Naive thymus-derived CD4-positive, alpha-beta T cell (primary cell): ENCODE measurements at places on chromosomes 1 and 21. TPM values are rescaled to one million over a fixed set of nuclear protein-coding genes. Genes with fewer than 3 reads are reported as not detected.

Gene UBE2U
- not detected for polyA plus RNA-seq

Gene UBL4B
- polyA plus RNA-seq = not detected

Gene CHRM3
- polyA plus RNA-seq = 0.95 TPM

Gene FAM177B
- polyA plus RNA-seq = not detected

Gene PPFIA4
- polyA plus RNA-seq = not detected

Gene TLR5
- polyA plus RNA-seq = 3.9 TPM

Gene SH2D2A
- 15.7 TPM for polyA plus RNA-seq

Gene FCN3
- polyA plus RNA-seq = not detected

Gene ZNF697
- not detected for polyA plus RNA-seq

Gene GAS5
- polyA plus RNA-seq = 676 TPM

Gene C4BPA
- polyA plus RNA-seq = not detected

Gene SYDE2
- polyA plus RNA-seq = 5.7 TPM

Gene UBXN11
- 13.6 TPM for polyA plus RNA-seq

Gene INKA2
- not detected for polyA plus RNA-seq

Gene NTNG1
- polyA plus RNA-seq = not detected

Gene HAO2
- polyA plus RNA-seq = not detected

Gene APOBEC4
- polyA plus RNA-seq = 0.19 TPM

DNA sequence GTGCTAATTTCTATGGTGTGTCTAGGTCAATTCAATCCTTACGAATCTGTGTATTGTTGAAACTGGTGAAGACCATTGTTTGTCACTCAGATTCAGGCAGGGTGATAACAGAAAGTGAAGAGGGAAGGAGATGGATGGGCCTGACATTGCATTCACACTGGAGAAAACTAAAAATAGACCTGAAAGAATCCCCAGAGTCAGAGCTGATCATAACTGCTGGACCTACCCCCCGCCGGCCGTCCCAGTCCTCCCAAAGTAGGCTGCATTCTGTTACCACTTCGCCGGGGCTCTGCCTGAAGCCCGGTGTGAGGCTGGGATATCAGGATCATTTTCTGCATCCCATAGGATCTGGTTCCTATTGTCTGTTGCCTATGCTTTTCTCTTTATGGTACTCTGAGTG lies 121.1 kb downstream of the NUF2 start:
- no peaks in the 10 kb centered on the region for H3K36me3 ChIP-seq
- H3K27ac ChIP-seq = no peak overlapping the region
- DNase-seq = no peak
- H3K4me3 ChIP-seq = no peak overlapping the region
- no peaks in the 10 kb centered on the region for H3K4me1 ChIP-seq

DNA sequence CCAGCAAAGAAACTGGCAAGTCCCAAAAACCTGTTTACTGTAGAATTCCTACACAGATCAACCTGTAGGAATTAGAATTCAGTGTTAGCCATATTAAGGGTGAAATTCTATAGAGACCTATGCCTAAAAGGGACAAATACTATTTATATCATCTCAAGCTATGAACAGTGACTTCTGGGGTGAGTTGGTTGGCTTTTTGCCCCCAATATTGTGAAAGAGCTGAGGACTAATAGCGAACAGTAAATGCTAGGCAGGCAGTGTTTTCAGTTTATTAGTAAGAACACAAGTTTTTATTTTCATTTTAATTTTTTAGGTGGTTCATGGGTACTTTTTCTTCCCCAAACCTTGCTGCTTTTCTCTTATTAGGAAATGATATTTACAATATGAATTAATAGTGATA lies 15.3 kb downstream of the SLC16A4 start:
- no peaks in the 10 kb centered on the region for H3K4me1 ChIP-seq
- no peaks in the 10 kb centered on the region for H3K27me3 ChIP-seq
- no peaks in the 10 kb centered on the region for H3K36me3 ChIP-seq
- H3K27ac ChIP-seq = no peak overlapping the region
- H3K4me3 ChIP-seq = no peak overlapping the region
- DNase-seq = no peak

GRCh38 chr1:75587692-75588091 lies 23.2 kb downstream of the SLC44A5 start:
- H3K27ac ChIP-seq = no peak overlapping the region
- no peaks in the 10 kb centered on the region for H3K36me3 ChIP-seq
- no peaks in the 10 kb centered on the region for H3K4me1 ChIP-seq
- H3K4me3 ChIP-seq = no peak overlapping the region
- DNase-seq = no peak

DNA sequence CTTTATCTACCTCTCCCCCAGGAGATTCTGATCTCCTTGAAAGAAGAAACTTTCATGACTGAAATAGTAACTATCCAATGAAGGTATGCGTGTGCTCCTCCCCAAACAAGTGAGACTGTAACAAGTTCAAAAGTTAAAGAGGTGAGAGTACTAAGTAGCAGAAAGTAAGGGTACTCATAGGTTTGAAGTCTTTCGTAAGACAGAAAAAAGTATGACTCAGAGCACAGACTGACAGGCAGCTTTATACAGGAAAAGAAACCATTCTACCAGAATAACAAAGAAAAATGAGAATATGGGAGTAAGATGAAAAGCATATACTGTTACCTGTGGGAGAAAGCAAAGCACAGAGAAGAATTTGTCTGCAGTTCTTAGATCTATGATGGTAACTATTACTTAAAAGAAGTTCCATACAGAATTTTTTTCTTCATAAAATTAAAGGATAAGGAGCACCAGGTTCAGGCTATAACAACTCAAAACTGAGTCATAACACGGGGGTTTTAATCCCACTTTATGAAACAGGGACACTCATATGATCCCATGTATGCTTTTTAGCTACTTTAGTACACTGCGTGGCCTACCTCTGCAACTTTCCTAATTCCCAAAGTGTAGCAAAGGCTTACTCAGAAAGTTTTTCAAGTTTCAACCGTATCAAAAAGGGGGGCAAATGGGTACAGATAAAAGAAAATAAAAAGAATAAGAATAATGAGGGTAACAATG lies 52.0 kb downstream of the FOXJ3 start:
- no peaks in the 10 kb centered on the region for H3K36me3 ChIP-seq
- no peaks in the 10 kb centered on the region for H3K4me1 ChIP-seq
- DNase-seq = no peak
- no peak overlapping the region for H3K4me3 ChIP-seq
- no peaks in the 10 kb centered on the region for H3K27me3 ChIP-seq

DNA sequence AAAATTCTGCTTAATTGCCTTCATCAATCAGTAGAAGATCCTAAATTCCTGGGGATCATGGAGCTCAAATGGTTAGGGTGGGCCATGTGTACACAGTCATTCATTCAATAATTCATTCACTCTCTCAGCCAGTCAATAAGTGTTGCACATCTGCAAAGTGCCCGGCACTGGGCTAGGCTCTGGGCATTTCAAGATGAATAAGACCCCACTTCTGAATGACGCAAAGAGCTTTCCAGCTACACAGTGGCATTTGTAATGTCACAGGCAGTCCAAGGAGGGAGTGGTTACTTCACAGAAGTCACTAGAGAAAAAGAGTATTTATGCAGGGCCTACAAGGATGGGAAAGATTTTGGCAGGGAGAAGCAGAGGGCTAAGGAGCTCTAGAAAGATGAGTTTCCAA lies 93.2 kb downstream of the KCNJ15 start:
- H3K4me3 ChIP-seq = no peak overlapping the region
- H3K36me3 ChIP-seq = no peaks in the 10 kb centered on the region
- H3K27ac ChIP-seq = no peak overlapping the region
- H3K27me3 ChIP-seq = no peaks in the 10 kb centered on the region
- DNase-seq = no peak

GRCh38 chr1:201696217-201696761 lies 132.7 kb upstream of the IPO9 start:
- DNase-seq = no peak
- H3K27ac ChIP-seq = no peak overlapping the region
- H3K36me3 ChIP-seq = no peaks in the 10 kb centered on the region
- H3K4me3 ChIP-seq = no peak overlapping the region

GRCh38 chr1:52127181-52128180 lies 14.4 kb upstream of the ZFYVE9 start:
- H3K27ac ChIP-seq = no peak overlapping the region
- DNase-seq = no peak
- H3K4me1 ChIP-seq = no peaks in the 10 kb centered on the region
- no peaks in the 10 kb centered on the region for H3K36me3 ChIP-seq

- H3K36me3 ChIP-seq = no peaks in the 10 kb centered on the region
- peak; percentile 79 for DNase-seq
- no peaks in the 10 kb centered on the region for H3K4me1 ChIP-seq
- peak overlapping the region; percentile 56 for H3K27ac ChIP-seq
- H3K4me3 ChIP-seq = peak overlapping the region; percentile 83
Observed at GRCh38 chr1:16498573-16499413, 15.3 kb downstream of the RNU1-1 start.

- no peak overlapping the region for H3K4me3 ChIP-seq
- H3K36me3 ChIP-seq = no peaks in the 10 kb centered on the region
- no peaks in the 10 kb centered on the region for H3K27me3 ChIP-seq
- no peaks in the 10 kb centered on the region for H3K4me1 ChIP-seq
- no peak for DNase-seq
Observed at GRCh38 chr21:42261829-42262200, 42.9 kb downstream of the ABCG1 start.

DNA sequence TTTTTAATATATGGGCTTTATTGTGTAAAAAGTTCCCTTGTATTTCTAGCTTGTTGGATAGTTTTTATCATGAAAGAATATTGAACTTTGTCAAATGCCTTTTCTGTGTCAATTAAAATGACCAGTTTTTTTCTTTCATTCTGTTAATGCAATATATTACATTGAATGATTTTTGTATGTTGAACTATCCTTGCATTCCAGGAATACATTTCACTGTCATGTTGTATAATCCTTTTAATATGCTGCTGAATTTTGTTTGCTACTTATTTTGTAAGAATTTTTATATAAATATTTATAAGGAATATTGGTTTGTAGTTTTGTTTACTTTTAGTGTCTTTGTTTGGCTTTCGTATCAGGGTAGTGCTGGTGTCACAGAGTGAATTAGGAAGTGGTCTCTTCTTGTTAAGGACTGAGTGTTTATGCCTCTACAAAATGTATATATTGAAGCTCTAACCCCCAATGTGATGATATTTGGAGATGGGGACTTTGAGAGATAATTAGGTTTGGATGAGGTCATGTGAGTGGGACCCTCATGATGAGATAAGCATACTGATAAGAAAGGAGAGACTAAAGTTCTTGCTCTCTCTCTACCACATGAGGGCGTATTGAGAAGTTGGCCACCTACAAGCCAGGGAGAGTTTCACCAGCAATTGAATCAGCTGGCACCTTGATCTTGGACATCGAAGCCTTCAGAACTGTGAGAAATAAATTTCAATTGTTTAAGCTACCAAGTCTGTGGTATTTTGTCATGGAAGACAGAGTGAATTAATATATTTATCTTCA lies 12.0 kb upstream of the SLAMF6 start:
- no peak overlapping the region for H3K4me3 ChIP-seq
- H3K4me1 ChIP-seq = peaks cover 16% of the 10 kb centered on the region
- H3K27me3 ChIP-seq = no peaks in the 10 kb centered on the region
- no peak overlapping the region for H3K27ac ChIP-seq

- no peak overlapping the region for H3K4me3 ChIP-seq
- H3K36me3 ChIP-seq = no peaks in the 10 kb centered on the region
- no peak for DNase-seq
- no peaks in the 10 kb centered on the region for H3K27me3 ChIP-seq
- H3K4me1 ChIP-seq = no peaks in the 10 kb centered on the region
Observed at GRCh38 chr1:218553197-218553596, 208.1 kb downstream of the TGFB2 start.

DNA sequence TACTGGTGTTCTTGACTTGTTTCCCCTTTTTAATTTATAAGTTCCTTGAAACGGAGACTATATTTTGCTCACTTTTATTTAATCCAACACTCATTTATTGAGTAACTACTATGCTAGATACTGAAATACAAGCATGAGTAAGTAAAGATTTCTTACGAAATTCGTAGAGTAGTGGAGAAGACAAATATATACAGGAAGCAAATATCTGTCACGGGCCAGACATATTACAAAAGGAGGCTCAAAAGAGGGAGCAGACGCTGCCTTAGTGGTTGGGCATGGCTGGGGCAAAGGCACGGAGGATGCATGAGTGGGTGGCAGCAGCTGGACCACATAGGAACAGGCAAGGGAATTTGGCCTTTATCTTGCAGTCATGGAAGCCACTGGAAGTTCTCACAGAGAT lies 6.8 kb downstream of the NCF2 start:
- H3K4me1 ChIP-seq = no peaks in the 10 kb centered on the region
- no peak for DNase-seq
- no peak overlapping the region for H3K27ac ChIP-seq
- no peak overlapping the region for H3K4me3 ChIP-seq
- H3K36me3 ChIP-seq = no peaks in the 10 kb centered on the region

- H3K4me1 ChIP-seq = no peaks in the 10 kb centered on the region
- no peak overlapping the region for H3K4me3 ChIP-seq
- no peak overlapping the region for H3K27ac ChIP-seq
- no peak for DNase-seq
- no peaks in the 10 kb centered on the region for H3K27me3 ChIP-seq
- H3K36me3 ChIP-seq = no peaks in the 10 kb centered on the region
Observed at GRCh38 chr1:171901245-171901644, 59.9 kb downstream of the DNM3 start.

- H3K36me3 ChIP-seq = no peaks in the 10 kb centered on the region
- no peak for DNase-seq
- no peak overlapping the region for H3K4me3 ChIP-seq
- no peaks in the 10 kb centered on the region for H3K27me3 ChIP-seq
- H3K27ac ChIP-seq = no peak overlapping the region
Observed at GRCh38 chr21:37787456-37787855, 128.8 kb downstream of the KCNJ6 start.

DNA sequence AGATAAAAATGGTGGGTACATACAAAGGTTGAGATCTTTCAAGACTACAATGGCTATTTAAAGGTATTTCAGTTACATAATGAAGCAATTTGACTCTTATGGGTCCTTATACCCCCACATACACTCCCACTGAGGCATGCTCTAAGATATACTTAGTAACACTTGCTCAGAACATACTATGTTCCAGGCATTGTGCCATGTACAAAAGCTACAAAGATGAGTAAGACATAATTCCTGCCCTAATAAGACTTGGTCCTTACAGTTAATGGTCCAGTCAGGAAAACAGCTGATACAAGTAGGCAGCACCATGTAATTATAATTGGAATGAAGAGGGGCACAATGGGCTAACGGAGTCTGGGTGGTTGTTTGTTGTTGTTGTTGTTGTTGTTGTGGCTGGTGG lies 166.7 kb upstream of the BEND5 start:
- no peaks in the 10 kb centered on the region for H3K4me1 ChIP-seq
- no peak overlapping the region for H3K27ac ChIP-seq
- no peak overlapping the region for H3K4me3 ChIP-seq
- DNase-seq = no peak

GRCh38 chr1:245091818-245092637 lies 62.8 kb upstream of the KIF26B start:
- no peaks in the 10 kb centered on the region for H3K4me1 ChIP-seq
- H3K4me3 ChIP-seq = no peak overlapping the region
- no peak for DNase-seq
- H3K27ac ChIP-seq = no peak overlapping the region
- H3K27me3 ChIP-seq = no peaks in the 10 kb centered on the region

DNA sequence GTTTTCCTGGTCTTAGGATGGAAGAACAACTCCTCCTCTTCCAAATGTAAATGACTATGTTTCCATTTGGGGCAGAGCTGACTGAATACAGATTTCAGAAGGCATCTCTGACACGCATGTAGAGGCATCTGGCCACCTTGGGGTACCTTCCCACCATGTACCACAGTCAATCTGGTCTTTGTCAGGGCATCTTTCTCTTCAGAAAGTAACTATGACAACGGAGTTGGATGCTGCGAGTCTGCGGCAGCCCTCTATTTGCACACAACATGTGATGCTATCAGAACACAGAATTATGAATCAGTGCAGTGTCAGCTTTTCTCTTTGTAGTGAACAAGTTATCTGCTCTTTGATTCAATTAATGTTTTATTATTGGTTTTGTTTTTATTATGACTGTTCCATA lies 94.7 kb downstream of the TSEN15 start:
- no peaks in the 10 kb centered on the region for H3K4me1 ChIP-seq
- no peaks in the 10 kb centered on the region for H3K36me3 ChIP-seq
- no peak for DNase-seq
- H3K4me3 ChIP-seq = no peak overlapping the region
- no peaks in the 10 kb centered on the region for H3K27me3 ChIP-seq
- H3K27ac ChIP-seq = no peak overlapping the region
